Activated T-helper 1 cell treated with anti-CD3 and anti-CD28 coated beads, Interleukin-2, amount 50 U/mL, for 16 hours (primary cell): ENCODE measurements at places on chromosomes 12 and 14.

DNA sequence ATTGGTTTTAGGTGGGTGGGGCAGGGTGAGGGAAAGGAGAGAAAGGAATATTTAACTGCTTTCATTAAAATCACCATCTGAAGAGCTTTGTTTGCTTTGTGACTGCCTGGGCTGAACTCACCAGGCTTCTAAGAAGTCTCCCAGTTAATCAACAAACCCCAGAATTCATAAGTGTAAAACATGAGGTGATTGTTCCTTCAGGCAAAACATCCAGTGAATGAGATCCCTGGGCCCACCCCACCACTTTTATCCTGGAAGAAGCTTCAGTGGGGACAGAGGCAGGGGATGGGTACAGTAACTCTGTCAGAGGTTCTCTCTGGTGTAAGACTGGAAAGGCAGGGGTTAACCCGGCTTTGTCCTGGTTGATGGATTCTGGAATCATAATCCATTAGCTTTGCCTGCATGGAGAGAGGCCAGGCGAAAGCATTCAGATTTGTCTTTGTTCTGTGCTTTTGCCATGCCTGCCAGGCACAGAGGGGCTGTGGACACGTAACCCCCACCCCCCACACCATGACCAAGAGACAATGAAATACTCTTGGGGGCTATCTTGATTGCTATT, 16.7 kb downstream of the PDE1B start:
- no peak for DNase-seq

DNA sequence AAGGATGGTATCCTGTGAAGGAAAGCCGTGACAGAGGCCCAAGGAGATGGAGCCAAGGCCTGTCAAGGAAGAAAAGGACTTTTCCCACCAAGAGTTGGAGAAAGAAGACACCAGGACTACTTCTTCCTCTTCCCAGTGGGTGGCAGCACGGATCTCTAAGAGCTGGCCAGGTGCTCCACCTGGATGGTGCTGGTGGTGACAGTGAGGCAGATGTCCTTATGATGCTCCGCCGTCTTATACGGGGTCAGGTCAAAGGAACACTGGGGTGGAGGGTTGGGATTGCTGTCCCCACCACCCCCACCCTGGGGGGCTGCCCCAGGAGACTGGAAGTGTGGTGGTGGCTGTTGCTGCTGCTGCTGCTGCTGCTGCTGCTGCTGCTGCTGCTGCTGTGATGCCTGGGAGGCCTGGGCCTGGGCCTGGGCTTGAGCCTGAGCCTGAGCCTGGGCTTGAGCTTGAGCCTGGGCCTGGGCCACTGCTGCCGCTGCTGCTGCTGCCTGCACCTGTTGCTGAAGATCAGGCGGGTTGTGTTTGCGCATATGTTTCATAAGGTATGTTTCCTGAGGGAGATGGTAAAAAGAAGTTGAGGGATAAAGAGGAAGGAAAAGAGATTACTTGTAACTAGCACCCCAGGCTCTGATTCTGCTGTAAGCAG, 4.8 kb upstream of the ING4 start:
- DNase-seq: no peak

- no peak for DNase-seq
These were observed 110.5 kb downstream of the DERA start for GRCh38 chr12:16021676-16022075.

DNA sequence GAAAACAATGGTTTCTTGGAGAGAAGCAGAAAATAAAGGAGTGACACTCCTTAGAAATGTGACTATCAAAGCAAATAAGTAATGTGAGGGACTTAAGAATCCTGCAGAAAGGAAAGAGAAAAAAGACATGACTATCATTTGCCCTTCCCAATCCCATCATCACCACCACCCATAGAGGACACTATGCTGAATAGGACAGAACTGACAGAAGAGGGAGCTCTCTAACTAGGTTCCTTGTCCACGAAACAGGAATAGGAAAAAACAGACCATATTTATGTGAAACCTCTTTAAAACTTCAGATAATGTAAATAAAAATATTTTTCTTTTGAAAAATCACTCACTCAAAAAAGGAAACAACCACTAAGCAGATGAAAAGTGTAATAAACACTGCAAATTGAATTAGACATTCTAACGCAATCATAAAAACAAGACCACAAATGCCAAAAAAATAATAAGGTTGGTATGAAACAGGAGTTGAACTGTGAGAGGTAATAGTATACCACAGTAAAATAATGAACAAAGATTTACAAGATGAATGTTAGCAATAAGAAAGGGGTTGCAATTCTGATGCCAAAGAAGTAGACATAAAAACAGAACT, 24.1 kb downstream of the KLRD1 start:
- no peak for DNase-seq

- no peak for DNase-seq
These were observed 1.9 kb upstream of the LIMA1 start for GRCh38 chr12:50285253-50285652.

DNA sequence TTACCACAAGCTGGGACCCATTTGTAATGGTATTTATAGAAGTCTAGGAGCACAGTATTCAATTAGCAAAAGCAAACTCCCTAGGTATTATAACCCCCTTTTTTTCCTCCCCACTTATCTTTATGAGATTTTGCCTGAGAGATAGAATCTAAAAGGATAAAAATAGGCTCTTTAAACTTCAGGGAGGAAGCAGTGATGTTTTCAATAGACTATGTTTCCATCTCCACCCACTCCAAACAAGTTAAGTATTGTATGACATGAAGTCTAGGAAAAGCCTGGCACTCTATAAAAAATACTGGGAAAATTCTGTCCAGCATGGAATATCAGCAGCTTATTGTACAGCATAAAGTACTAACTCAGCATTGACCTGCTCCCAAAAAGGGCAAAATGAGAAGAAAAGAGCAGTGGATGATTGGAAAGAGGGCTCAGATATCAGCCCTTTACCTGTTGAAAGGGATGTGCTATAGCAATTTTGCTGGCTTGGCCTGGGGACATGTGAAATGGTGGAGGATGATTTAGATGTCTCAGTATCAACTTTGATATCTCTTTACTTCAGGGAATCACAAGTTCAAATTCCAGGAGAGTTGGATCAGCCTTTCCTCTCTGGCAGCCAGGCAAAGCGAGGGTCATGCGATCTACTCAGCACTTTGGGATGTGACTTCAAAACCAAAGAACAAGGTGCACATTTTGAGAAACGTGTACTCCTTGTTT, 72.4 kb downstream of the IGF1 start:
- no peak for DNase-seq

DNA sequence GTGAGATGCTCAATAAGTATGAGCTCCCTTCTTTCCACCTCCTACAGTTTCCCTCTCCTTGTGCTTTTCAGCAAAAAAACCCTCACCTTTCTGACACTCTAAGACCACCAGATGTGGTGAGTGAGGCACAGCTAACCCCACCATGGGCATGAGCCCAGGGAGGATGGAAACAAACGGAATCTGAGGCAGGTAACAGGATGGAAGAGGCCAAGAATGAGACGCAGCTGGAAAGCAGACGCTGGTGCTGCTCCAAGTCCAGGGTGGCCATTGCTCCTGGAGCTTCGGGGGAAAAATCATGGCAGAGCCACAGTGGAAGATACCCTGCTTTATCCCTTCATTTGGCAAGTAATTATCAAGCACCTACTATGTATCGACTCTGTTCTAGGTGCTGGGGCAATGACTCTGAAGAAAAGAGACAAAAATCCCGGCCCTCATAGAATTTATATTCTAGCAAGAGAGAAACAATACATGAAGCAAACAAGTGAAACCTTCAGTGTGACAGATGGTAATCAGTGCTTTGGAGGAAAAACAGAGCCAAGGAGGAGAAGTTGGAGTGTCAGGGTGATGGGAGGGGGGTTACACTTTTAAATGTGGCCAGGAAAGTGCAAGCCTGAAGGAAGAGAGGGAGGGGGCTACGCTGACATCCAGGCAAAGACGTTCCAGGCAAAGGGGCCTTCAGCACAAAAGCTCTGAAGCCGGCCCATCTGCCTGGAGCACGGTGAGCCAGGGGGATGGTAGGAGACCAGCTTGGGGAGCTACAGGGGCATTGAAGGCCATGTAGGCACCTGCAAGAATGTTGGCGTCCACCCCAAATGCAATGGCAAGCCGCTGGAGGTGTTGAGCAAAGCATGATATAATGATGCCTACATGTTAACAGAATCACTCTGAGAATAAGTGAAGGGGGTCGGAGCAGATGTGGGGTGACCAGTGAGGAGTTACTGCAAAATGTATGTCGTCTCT, 154.2 kb downstream of the DPF3 start:
- no peak for DNase-seq

GRCh38 chr14:50775357-50775756, 55.6 kb downstream of the NIN start:
- no peak for DNase-seq

GRCh38 chr12:101780599-101780998, 41.3 kb upstream of the SYCP3 start:
- no peak for DNase-seq
